ENCODE measurements at places on chromosomes 7 and 10.

GRCh38 chr10:7188456-7189050 is 222.3 kb downstream of the SFMBT2 start:
- DNase-seq = no peak

DNA sequence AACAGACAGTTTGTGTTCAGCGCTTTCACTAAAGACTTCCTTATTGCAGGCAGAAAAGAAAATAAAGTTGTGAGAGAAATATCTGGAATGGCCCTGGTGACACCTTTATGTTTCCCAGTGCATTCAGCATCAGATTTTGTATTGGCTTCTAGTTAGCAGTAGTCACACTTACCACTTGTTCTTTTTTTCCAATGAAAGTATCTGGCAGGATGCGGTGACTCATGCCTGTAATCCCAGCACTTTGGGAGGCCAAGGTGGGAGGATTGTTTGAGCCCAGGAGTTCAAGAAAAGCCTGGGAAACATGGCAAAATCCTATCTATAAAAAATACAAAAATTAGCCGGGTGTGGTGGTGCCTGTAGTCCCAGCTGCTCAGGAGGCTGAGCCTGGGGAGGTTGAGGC is 649.6 kb downstream of the LRMDA start:
- DNase-seq = no peak

DNA sequence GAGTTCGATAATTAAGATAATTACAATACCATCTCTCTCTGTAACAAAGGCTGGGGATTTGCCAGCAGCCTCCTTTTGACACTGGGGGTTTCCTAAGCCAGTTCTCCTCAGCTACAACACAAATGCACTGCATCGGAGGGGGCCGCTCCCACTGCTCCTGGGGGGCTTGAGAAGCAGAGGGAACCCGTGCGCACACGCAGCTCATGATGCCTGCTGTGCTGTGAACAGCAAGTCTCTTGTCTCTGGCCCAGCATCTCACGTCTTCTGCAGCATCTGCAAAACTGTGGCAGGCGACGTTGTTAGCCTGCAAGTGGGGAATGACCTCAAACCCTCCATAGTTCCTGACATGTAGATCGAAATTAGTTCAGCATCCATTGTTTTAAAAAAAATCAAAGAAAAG is 5.5 kb downstream of the VIPR2 start:
- no peak for DNase-seq

- DNase-seq = no peak
These were observed 95.2 kb upstream of the JCAD start for GRCh38 chr10:30154561-30154960.

- DNase-seq = no peak
These were observed 651 bp downstream of the AFAP1L2 start for GRCh38 chr10:114403541-114404161.

GRCh38 chr10:127953876-127954275 is 47.0 kb downstream of the PTPRE start:
- DNase-seq = no peak

- DNase-seq = no peak
These were observed 70.0 kb upstream of the MAGI2 start for GRCh38 chr7:79523436-79523835.

GRCh38 chr10:43264965-43265798 is 1.7 kb downstream of the RASGEF1A start:
- no peak for DNase-seq

DNA sequence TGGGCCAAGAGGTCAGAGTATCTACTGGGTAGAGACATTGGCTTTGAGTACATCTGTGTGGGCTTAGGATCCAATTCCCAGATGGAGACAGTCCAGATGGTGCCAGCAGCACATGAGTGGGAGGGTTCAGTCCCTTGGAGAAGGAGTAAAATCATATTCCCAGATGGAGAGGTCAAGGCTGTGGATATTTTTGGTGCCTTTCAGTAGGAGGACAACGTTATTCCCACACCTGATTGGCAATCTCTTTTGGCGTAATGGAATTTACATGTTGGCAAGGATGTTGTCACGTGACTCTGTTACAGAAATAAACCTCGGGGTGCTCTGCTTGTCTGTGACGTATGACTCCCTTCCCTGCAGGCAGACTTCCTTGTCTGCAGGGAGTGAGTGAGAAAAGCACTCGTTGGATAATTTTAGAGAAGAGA is 27.6 kb downstream of the NPS start:
- no peak for DNase-seq

- no peak for DNase-seq
These were observed 190.1 kb upstream of the STK17A start for GRCh38 chr7:43392638-43393330.

DNA sequence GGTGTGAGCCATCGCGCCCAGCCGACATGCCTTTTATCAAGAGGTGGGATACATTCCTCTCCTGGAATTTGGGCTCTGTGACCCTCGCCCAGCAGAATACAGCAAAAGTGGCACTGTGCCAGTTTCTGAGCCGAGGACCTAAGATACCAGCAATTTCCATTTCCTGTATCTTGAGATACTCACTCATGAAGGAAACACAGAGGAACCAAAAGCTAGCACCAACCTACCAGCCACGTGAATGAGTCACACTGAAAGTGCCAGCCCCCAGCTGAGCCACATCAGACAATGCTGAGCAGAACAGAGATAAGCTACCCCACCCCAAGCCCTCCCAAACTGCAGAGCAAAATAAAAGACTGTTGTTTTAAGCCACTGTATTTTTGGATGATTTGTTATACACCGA is 56.3 kb downstream of the CACUL1 start:
- DNase-seq = no peak

- DNase-seq = no peak
These were observed 987.3 kb downstream of the CCSER2 start for GRCh38 chr10:85315657-85316056.

DNA sequence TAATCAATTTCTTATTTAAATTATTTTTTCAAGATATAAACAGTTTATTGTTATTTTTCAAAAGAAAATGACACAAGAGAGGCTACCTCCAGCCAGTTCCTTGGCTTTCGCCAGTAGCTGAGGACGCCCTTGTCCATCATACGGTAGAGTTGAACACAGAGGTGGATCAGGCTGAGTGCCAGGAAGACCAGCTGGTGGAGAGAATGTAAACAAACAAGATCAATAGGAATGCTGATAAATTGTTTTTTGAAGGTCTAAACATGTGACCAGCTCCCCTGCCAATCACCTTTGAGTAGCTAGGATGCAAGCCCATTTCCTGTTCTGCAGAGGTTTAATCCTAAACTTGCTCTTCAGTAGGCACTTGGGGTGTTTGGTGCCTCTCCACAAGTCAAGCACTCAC is 138.9 kb downstream of the PKD1L1 start:
- DNase-seq = no peak

GRCh38 chr10:83677795-83678194 is 461.5 kb upstream of the GHITM start:
- DNase-seq = no peak

DNA sequence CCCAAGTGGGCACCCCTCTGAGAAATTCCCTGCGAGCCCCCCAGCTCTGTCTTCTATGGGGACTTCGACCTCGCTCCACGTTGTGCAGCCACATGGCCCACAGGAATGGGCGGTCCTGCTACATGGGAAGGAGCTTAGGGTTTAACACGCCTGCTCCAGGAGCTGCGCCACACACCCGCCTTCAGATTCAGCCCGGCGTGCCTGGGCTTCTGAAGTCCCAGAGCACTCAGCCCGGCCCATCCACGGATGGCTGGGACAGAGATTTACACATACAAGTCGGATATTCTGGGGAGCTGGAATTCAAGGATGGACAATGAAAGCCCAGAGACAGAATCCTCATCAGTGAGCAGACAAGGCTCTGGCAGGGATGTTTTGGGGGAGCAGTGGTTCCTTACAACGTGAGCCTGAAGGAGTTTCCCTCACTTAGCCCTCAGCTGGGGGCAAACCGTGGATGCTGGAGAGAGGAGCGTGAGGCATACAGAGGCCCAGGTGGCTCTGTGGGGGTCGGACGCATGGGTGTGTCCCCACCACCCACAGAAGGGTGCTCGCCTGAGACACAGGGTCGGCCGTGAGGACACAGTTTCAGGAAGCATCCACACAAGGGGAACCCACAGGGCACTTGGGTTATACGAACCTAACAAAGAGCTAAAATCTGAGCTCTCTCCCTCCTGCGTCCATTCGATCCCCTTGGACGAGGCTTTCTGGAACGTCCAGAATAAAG is 372.9 kb downstream of the DNAJB6 start:
- no peak for DNase-seq

GRCh38 chr10:100812978-100813377 is 67.6 kb downstream of the PAX2 start:
- no peak for DNase-seq

DNA sequence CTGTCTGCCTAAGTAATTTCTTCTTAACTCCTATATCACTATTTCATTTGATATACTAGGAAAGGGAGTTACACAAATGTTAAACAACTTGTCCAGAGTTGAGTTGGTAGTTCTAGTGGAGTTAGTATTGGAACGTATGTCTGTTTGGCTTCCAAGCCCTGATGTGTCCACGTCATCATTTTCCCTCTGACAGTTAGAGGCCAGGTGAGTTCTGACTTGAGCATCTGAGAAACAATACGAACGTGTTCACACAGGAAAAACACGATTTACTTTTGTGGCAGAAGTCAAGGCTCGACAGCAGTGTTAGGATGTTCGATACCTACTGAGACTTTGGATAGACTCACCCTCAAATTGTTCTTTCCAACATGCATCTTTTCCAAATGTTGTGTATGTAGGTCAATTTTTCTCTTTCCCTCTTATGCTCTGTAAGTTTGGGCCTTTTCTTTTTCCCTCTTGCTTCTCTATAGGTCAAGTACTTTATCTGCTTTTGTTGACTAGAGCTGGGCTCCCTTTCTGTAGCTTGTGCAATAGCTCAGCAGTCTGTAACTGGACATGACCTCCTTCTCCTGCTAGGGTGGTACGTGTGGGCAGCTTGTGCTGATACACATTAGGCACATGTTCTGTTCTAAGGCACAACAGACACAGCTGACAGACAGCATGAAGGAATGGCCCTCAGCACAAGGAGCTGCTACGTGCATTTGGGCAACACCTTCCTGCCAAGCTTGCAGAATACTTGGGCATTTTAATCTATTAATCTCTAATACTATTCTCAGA is 222.9 kb downstream of the PTEN start:
- no peak for DNase-seq

DNA sequence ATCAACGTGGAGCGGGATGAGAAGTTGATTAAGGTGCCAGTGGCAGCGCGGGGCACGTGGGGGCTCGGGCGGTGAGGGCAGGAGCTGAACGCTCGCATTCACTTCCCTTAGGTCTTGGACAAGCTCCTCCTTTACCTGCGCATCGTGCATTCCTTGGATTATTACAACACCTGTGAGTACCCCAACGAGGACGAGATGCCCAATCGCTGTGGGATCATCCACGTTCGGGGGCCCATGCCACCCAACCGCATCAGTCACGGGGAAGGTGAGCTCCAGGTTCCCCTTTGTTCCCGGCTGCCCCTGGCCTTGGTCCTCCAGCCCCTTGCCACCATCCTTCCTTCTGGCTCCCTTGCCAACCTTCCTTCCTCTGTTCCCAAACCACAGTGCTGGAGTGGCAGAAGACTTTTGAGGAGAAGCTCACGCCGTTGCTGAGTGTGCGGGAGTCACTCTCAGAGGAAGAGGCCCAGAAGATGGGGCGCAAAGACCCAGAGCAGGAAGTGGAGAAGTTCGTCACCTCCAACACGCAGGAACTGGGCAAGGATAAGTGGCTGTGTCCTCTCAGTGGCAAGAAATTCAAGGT is 2.5 kb downstream of the UFSP1 start:
- no peak for DNase-seq

DNA sequence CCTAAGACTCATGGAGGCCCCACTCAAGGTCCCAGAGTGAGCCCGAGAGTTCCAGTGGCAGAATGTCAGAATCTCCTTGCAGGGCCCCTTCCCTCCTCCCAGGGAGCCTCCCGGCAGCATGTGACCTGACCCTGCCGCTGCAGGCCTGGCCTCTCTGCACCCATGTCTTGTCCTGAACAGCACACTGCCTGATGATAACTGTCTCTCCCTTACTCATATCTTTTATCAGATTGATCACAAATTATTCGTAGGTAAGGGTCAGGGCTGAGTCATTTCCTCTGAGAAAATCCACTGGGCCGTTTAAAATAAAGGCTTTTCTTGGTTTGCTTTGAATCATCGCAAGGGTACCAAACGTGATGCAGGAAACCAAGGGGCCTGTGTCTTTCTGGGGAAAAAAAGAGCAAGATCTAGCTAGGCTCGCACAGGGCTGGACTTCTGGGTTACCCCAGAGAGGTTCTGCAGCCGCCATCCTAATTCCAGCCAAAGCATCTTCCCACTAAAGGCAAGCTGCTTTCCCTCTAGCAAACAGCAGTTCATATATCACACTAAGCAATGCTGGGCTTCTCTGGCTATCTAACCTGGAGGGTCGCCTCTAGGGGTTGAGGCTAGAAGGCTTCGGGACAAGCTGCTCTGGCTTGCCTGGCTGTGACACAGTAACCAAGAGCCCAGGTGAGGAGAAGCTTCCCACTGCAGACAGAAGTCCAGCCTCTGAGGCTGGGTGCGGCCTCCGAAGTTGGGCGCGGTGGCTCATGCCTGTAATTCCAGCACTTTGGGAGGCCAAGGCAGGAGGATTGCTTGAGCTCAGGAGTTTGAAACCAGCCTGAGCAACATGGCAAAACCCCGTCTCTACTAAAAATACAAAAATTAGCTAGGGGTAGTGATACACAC is 104.9 kb downstream of the SPDYE5 start:
- DNase-seq = no peak

GRCh38 chr10:34124522-34125035 is 690.5 kb downstream of the PARD3 start:
- DNase-seq = no peak

GRCh38 chr7:1713502-1714484 is 43.7 kb downstream of the ELFN1 start:
- DNase-seq = no peak

DNA sequence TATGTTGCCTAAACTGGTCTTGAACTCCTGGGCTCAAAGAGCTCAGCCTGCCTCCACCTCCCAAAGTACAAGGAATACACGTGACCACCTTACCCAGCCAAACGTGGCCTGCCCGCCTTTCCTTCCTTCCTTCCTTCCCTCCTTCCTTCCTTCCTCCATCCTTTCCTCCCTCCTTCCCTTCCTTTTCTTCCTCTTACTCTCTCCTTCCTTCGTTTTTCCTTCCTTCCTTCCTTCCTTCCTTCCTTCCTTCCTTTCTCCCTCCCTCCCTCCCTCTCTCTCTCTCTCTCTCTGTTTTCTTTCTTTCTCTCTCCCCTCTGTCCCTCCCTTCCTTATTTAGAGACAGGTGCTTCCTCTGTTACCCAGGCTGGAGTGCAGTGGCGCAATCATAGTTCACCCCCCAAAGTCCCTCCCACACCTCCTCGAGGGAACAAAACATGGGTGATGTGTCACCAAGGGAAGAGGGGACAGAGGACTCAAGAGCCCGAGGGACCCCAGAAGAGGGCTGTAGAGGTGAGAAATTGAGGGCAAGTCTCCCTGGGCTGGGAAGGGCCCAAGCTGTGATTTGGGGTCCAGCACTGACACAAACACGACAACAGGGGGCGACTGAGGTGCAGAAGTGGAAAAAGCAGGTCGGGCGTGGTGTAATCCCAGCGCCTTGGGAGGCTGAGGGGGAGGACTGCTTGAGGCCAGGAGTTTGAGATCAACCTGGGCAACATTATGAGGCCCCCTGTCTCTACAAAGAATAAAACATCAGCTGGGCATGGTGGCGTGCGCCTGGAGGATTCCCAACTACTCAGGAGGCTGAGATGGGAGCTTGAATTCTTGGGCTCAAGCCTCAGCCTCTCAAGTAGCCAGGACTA is 28.1 kb downstream of the EPHB4 start:
- no peak for DNase-seq
